ENCODE measurements at places on chromosomes 5 and 9. TPM values are rescaled to one million over a fixed set of nuclear protein-coding genes. Genes with fewer than 3 reads are reported as not detected.
A peak's percentile ranks its signal among the peaks of the same experiment; 100 is the strongest.

The PCDHB5 gene
- total RNA-seq = not detected

The CDO1 gene
- 0.18 TPM for total RNA-seq

DNA sequence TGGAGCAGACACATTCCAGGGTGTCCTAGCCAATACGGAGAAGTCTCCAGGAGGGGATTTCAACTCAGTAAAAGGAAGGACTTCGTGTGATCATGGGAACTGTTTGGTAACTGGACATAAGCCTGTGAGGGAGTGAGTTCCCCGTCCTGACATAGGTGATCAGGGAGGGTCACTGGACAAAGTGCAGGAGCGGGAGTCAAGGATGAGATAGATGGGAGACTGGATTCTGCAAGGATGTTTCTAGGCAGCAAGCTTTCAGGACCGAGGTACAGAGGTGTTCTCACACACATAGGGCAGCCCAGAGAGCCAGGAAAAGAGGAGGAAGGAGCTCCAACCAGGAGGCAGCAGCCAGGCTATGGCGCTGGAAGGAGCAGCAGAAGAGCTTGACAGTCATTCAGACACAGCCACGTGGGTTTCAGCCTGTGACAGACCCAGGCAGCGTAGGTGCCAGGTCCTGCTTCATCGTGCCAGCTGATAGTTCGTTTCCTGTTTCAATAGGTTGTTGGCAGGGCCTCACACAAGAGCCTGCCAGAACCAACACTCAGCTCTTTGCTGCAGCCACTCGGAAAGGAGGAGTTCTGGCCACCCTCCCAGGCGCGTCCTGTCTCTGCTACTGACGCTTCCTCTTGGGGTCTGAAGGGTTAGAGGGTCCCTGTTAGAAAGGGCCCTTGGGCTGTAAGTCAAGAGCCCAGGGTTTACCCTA lies 84.1 kb downstream of the AMBP start:
- DNase-seq = peak; percentile 46

- no peak for DNase-seq
Observed at GRCh38 chr5:171852255-171852681, 66.7 kb downstream of the SMIM23 start.
